ENCODE measurements at places on chromosomes 16 and 17. TPM values are rescaled to one million over a fixed set of nuclear protein-coding genes. Genes with fewer than 3 reads are reported as not detected.

DNA sequence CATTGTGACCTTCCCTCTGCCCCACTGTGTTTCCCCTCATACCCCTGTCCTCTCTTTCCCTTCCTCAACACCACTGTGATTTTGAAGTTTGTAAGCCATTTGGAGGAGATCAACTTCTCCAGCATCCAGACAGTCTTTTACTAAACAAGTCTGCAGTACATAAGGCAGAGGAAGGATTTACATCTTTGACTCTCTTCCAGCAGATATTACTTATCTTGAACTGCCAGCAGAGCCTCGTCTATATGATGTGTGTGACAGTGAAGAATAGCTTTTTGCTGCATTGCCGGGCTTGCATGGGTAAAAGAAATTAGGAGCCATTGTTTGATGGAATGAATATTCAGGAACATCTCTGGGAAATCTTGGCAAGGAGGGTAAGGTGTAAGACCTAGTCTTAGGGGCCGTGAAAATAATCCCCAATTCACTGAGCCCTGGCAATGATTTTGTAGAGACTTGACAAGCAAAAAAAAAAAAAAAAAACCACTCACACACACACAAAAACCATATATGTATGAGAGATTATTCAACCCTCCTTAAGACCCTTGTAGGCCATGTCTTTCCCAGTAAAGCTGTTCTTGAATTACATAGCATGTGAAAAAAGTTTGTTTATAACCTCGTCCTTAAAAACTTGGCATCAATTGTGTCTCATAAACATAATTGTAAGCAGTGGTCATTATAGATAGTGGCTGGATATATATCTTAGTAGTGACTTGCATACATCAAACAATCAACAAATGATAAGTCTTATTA, 903.9 kb downstream of the CDH11 start:
- no peaks in the 10 kb centered on the region for H3K27me3 ChIP-seq
- H3K27ac ChIP-seq: no peak overlapping the region
- no peaks in the 10 kb centered on the region for H3K4me1 ChIP-seq
- H3K36me3 ChIP-seq: no peaks in the 10 kb centered on the region
- no peak overlapping the region for H3K4me3 ChIP-seq

DNA sequence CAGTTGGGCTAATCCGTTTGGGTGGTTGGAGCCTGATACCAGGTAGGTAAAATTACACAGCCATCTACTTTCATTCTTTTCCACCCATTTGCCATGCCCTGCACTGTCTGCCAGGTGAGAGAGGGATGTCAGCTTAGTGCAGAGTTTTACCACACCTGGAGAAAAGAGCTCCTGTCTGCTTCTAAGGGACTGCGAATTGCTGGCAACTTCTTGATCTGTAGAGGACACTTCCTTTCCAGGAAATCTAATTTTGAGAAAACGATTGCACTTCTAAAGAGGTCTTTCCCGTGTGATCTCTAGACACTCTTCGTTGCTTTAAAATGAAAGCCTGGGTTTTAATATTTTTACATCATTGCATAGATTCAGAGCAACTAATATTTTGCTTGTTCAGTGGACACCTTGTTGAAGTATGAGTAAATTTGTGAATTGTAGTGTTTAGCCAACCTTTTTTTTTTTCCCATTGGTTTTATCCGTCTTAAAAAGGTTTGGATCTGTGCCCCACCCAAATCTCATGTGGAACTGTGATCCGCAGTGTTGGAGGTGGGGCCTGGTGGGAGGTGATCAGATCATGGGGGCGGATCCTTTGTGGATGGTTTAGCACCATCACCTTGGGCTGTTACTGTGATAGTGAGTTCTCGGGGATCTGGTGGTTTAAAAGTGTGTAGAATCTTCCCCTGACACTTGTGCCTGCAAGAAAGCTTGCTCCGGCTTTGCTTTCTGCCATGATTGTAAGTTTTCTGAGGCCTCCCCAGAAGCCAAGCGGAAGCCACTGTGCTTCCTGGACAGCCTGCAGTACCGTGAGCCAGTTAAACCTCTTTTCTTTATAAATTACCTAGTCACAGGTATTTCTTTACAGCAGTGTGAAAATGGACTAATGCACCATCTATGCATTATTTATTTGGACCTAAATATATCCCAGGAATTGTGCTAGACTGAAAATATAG, 104.6 kb downstream of the PRKCA start:
- H3K27me3 ChIP-seq: no peaks in the 10 kb centered on the region
- no peaks in the 10 kb centered on the region for H3K36me3 ChIP-seq
- DNase-seq: no peak
- peaks cover 36% of the 10 kb centered on the region for H3K4me1 ChIP-seq
- H3K27ac ChIP-seq: no peak overlapping the region

GRCh38 chr17:28946239-28946638, 5.1 kb downstream of the PHF12 start:
- peaks cover 42% of the 10 kb centered on the region for H3K4me1 ChIP-seq
- H3K27me3 ChIP-seq: no peaks in the 10 kb centered on the region
- no peak overlapping the region for H3K4me3 ChIP-seq
- peaks cover 8% of the 10 kb centered on the region for H3K36me3 ChIP-seq
- no peak for DNase-seq

- no peak overlapping the region for H3K4me3 ChIP-seq
- no peak for DNase-seq
- H3K4me1 ChIP-seq: no peaks in the 10 kb centered on the region
- H3K27me3 ChIP-seq: no peaks in the 10 kb centered on the region
- H3K36me3 ChIP-seq: no peaks in the 10 kb centered on the region
Measured at GRCh38 chr17:59141860-59142259, 13.1 kb downstream of the SKA2 start.

DNA sequence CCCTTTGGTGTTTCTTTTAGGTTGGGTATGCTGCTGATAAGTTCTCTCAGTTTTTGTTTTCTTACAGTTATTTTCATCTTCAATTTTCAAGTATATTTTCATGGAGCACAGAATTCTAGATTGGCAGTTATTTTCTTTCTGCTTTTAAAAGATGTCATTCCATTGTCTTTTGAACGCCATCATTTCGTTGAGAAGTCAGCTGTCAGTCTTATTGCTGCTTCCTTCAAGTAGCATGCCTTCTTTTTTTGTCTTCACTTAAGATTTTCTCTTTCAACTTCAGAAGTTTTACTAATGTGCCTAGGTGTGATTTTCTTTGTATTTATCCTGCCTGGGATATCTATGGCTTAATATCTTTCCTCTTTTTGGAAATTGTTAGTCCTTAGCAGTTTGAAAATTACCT, 262.2 kb upstream of the PMFBP1 start:
- no peaks in the 10 kb centered on the region for H3K4me1 ChIP-seq
- no peak overlapping the region for H3K4me3 ChIP-seq
- no peaks in the 10 kb centered on the region for H3K27me3 ChIP-seq
- DNase-seq: no peak

DNA sequence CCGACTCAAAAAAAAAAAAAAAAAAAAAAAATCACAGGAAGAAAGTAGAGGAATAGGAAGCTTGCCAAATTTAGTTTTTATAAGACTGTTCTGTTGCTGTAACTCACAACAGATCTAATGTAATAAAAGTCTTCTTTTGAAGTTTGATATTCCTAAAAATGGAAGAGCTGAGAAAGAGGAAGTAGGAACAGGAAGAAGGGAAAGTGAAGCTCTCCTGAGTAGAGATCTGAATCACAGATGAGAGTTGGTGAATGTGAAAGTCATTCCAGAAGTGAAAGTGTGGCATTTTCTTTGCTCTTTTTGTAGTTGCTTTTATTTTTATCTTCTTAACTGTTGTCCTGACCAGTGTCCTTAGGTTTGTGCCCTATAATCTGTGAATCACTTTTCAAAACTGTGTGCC, 2.1 kb downstream of the NMT1 start:
- no peak overlapping the region for H3K4me3 ChIP-seq
- peaks cover 8% of the 10 kb centered on the region for H3K36me3 ChIP-seq
- no peak overlapping the region for H3K27ac ChIP-seq
- no peak for DNase-seq

- H3K36me3 ChIP-seq: no peaks in the 10 kb centered on the region
- H3K4me3 ChIP-seq: no peak overlapping the region
- no peaks in the 10 kb centered on the region for H3K4me1 ChIP-seq
- H3K27ac ChIP-seq: no peak overlapping the region
- no peaks in the 10 kb centered on the region for H3K27me3 ChIP-seq
Measured at GRCh38 chr17:75824666-75825065, 19.5 kb downstream of the UNC13D start.

GRCh38 chr17:35286120-35286781, 43.4 kb downstream of the SLFN5 start:
- no peaks in the 10 kb centered on the region for H3K36me3 ChIP-seq
- peaks cover 8% of the 10 kb centered on the region for H3K27me3 ChIP-seq

- H3K27ac ChIP-seq: no peak overlapping the region
- H3K27me3 ChIP-seq: peaks cover 2% of the 10 kb centered on the region
- no peaks in the 10 kb centered on the region for H3K36me3 ChIP-seq
Measured at GRCh38 chr17:71710816-71711215, 410.0 kb upstream of the SOX9 start.

GRCh38 chr17:34252444-34253138, 2.5 kb upstream of the CCL2 start:
- no peak for DNase-seq
- H3K27me3 ChIP-seq: no peaks in the 10 kb centered on the region
- H3K4me3 ChIP-seq: no peak overlapping the region
- H3K36me3 ChIP-seq: no peaks in the 10 kb centered on the region

DNA sequence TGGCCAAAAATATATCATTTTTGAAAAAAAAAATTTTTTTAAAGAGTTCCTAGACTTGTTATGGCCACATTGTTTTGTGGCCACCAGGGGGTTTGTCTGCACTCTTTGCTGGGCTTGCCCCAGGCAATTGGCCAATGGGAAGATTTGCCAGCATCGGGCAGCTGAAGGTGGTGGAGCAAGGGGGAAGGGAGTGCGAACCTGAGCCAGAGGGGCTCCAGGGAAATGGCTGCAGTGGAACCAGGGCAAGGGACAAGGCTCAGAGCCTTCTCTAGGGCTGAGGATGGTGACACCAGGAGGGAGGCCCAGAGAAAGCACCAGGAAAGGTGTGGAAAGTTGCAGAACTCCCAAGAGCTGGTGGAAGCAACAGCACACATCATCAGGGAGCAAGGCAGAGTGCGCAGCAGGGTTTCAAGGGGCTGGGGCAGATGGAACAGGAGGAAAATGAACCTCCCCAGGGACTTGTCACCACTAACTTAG, 15.5 kb upstream of the CMIP start:
- H3K27ac ChIP-seq: no peak overlapping the region
- H3K27me3 ChIP-seq: no peaks in the 10 kb centered on the region

- H3K4me1 ChIP-seq: no peaks in the 10 kb centered on the region
- no peak overlapping the region for H3K27ac ChIP-seq
- no peaks in the 10 kb centered on the region for H3K27me3 ChIP-seq
- no peak for DNase-seq
- no peaks in the 10 kb centered on the region for H3K36me3 ChIP-seq
- no peak overlapping the region for H3K4me3 ChIP-seq
Measured at GRCh38 chr16:83717308-83717707, 90.5 kb upstream of the HSBP1 start.

DNA sequence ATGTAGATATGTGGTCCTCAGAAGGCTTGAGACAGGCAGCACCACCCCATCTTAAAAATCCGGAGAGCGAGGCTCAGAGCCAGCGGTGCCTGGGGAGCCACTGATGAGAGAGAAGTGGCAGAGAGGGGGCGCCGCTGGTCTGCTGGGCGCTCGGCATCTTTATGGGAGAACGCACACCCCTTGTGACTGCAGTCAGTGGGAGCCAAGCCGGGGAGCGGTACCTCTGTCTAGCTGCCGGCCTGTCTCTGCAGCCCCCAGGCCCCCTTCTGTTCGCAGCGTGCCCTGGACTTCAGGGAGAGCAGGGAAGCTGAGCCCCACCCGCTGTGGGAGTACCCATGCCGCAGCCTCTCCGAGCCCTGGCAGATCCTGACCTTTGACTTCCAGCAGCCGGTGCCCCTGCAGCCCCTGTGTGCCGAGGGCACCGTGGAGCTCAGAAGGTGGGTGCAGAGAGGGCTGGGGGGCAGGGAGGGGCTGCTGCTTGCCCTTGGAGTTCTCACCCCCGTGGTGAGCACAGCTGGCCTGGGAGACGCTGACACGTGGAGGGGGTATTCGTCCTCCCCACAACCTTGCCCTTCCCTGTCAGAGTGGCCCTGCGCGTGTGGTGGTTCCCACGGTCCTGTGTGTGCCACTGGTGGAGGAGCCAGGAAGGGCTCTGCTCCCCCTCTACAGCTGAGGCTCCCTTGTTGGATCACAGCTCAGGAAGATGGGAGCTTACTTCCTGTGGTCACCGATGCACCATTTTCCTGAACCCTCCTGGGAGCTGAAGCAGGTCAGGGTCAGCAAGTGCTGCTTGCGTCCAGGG, 44.8 kb downstream of the PRMT7 start:
- H3K27me3 ChIP-seq: no peaks in the 10 kb centered on the region
- H3K4me1 ChIP-seq: no peaks in the 10 kb centered on the region
- no peak overlapping the region for H3K27ac ChIP-seq
- no peaks in the 10 kb centered on the region for H3K36me3 ChIP-seq
- no peak overlapping the region for H3K4me3 ChIP-seq
- DNase-seq: no peak

- H3K36me3 ChIP-seq: no peaks in the 10 kb centered on the region
- no peaks in the 10 kb centered on the region for H3K27me3 ChIP-seq
- no peak overlapping the region for H3K4me3 ChIP-seq
- no peak for DNase-seq
- no peaks in the 10 kb centered on the region for H3K4me1 ChIP-seq
Measured at GRCh38 chr16:53142823-53143568, 88.2 kb downstream of the CHD9 start.

GRCh38 chr17:5687646-5688045, 103.3 kb upstream of the NLRP1 start:
- H3K4me3 ChIP-seq: no peak overlapping the region
- H3K36me3 ChIP-seq: no peaks in the 10 kb centered on the region
- no peak overlapping the region for H3K27ac ChIP-seq
- no peaks in the 10 kb centered on the region for H3K27me3 ChIP-seq

GRCh38 chr17:67374329-67375053, 2.6 kb upstream of the PITPNC1 start:
- H3K27me3 ChIP-seq: no peaks in the 10 kb centered on the region
- peak overlapping the region; percentile 28 for H3K4me3 ChIP-seq
- H3K36me3 ChIP-seq: peaks cover 4% of the 10 kb centered on the region
- H3K27ac ChIP-seq: peak overlapping the region; percentile 63

GRCh38 chr16:73713778-73714495, 582.7 kb upstream of the PSMD7 start:
- no peak overlapping the region for H3K4me3 ChIP-seq
- no peaks in the 10 kb centered on the region for H3K36me3 ChIP-seq
- no peaks in the 10 kb centered on the region for H3K27me3 ChIP-seq
- H3K4me1 ChIP-seq: no peaks in the 10 kb centered on the region

- H3K4me3 ChIP-seq: no peak overlapping the region
- H3K36me3 ChIP-seq: peaks cover 7% of the 10 kb centered on the region
- no peak for DNase-seq
- H3K27ac ChIP-seq: peak overlapping the region; percentile 20
Measured at GRCh38 chr17:45282683-45283644, 21.1 kb upstream of the SPATA32 start.

The CACNG1 gene
- 0.13 TPM for total RNA-seq

The PRM1 gene
- total RNA-seq: not detected

The ALDH3A1 gene
- total RNA-seq: 0.21 TPM

The KCNAB3 gene
- 3.5 TPM for total RNA-seq

The WFDC1 gene
- not detected for total RNA-seq

The FOXC2 gene
- 14.9 TPM for total RNA-seq

The CAPNS2 gene
- total RNA-seq: 1.4 TPM

The SHCBP1 gene
- 22.2 TPM for total RNA-seq

The CCDC154 gene
- total RNA-seq: 2.0 TPM

The HBQ1 gene
- total RNA-seq: 10.4 TPM

The HSF4 gene
- total RNA-seq: 38.6 TPM
